Aortic smooth muscle cell (primary cell): ENCODE measurements at places on chromosomes 1 and 21. TPM values are rescaled to one million over a fixed set of nuclear protein-coding genes. Genes with fewer than 3 reads are reported as not detected.

The CD52 gene
- not detected in 2 replicates for total RNA-seq

The C1orf122 gene
- 23.1 and 26.7 TPM in 2 replicates for total RNA-seq

The ARHGEF16 gene
- total RNA-seq: 0.25 and 0.40 TPM in 2 replicates

The SYPL2 gene
- 0.13 and 0.62 TPM in 2 replicates for total RNA-seq

The CCDC185 gene
- total RNA-seq: not detected in 2 replicates

The S100A16 gene
- total RNA-seq: 250 and 256 TPM in 2 replicates

The FAM72C gene
- 0.44 and 1.5 TPM in 2 replicates for total RNA-seq

The STYXL2 gene
- total RNA-seq: under 0.01 TPM in 1 of 2 replicates, not detected in the other

The SPRR1A gene
- total RNA-seq: not detected in 2 replicates

The FALEC gene
- 0.31 TPM in 1 of 2 replicates, not detected in the other for total RNA-seq

The NHLH1 gene
- total RNA-seq: under 0.01 TPM in 1 of 2 replicates, not detected in the other

The NOS1AP gene
- total RNA-seq: under 0.01 TPM in 1 of 2 replicates, not detected in the other

The PHACTR4 gene
- total RNA-seq: 6.3 and 9.0 TPM in 2 replicates

The FAM229A gene
- total RNA-seq: 0.66 and 0.99 TPM in 2 replicates

The ILDR2 gene
- under 0.01 TPM in 1 of 2 replicates, not detected in the other for total RNA-seq

The TMEM50A gene
- 154 and 205 TPM in 2 replicates for total RNA-seq

The A3GALT2 gene
- not detected in 2 replicates for total RNA-seq

The REG4 gene
- total RNA-seq: not detected in 2 replicates

The CRB1 gene
- 0.25 and 0.26 TPM in 2 replicates for total RNA-seq

The PRRX1 gene
- 229 and 404 TPM in 2 replicates for total RNA-seq

The PRKAA2 gene
- 6.3 and 7.3 TPM in 2 replicates for total RNA-seq

The OVAAL gene
- not detected in 2 replicates for total RNA-seq

The FOXD3 gene
- total RNA-seq: not detected in 2 replicates

The SRSF10 gene
- total RNA-seq: 92.7 and 107 TPM in 2 replicates

The DYNLT5 gene
- 0.37 and 0.40 TPM in 2 replicates for total RNA-seq

The MAN1C1 gene
- 6.1 and 8.9 TPM in 2 replicates for total RNA-seq

The TMEM269 gene
- total RNA-seq: 0.12 TPM in 1 of 2 replicates, not detected in the other

The TNNI3K gene
- 1.2 and 1.7 TPM in 2 replicates for total RNA-seq

The NPHS2 gene
- not detected in 2 replicates for total RNA-seq

The WNT3A gene
- total RNA-seq: not detected in 2 replicates

The CFHR3 gene
- 0.06 TPM in 1 of 2 replicates, not detected in the other for total RNA-seq

The TLR5 gene
- 0.12 and 0.13 TPM in 2 replicates for total RNA-seq

The TINAGL1 gene
- 212 and 291 TPM in 2 replicates for total RNA-seq

The NBPF6 gene
- 0.06 TPM in 1 of 2 replicates, not detected in the other for total RNA-seq

The ITPKB gene
- 7.7 and 8.2 TPM in 2 replicates for total RNA-seq

The H6PD gene
- 26.8 and 29.1 TPM in 2 replicates for total RNA-seq

The SEMA4A gene
- 3.0 and 6.8 TPM in 2 replicates for total RNA-seq

The SNX7 gene
- 49.5 and 56.6 TPM in 2 replicates for total RNA-seq

The C8A gene
- not detected in 2 replicates for total RNA-seq

The ZBTB48 gene
- 16.2 and 16.4 TPM in 2 replicates for total RNA-seq

The CD34 gene
- total RNA-seq: 0.53 and 1.5 TPM in 2 replicates

The DIRAS3 gene
- 0.99 and 1.3 TPM in 2 replicates for total RNA-seq

The GUK1 gene
- 780 and 785 TPM in 2 replicates for total RNA-seq

The MARK1 gene
- 1.3 and 2.1 TPM in 2 replicates for total RNA-seq

The CATSPERE gene
- total RNA-seq: 0.62 and 1.5 TPM in 2 replicates

The PERM1 gene
- total RNA-seq: 0.06 TPM in 1 of 2 replicates, not detected in the other

The VANGL2 gene
- total RNA-seq: not detected in 2 replicates

The HRNR gene
- total RNA-seq: not detected in 2 replicates

The OR2T11 gene
- not detected in 2 replicates for total RNA-seq

The GABRD gene
- not detected in 2 replicates for total RNA-seq

The ATP6V1G3 gene
- 0.25 TPM in 1 of 2 replicates, not detected in the other for total RNA-seq

The CLCNKB gene
- under 0.01 TPM in 1 of 2 replicates, not detected in the other for total RNA-seq

The SELE gene
- under 0.01 TPM in 2 replicates for total RNA-seq

The IRF6 gene
- total RNA-seq: 4.4 and 15.7 TPM in 2 replicates
